ENCODE measurements at places on chromosomes 5 and 9.

GRCh38 chr5:117594166-117594565 lies 1019.5 kb upstream of the SEMA6A start:
- DNase-seq = no peak

- DNase-seq = no peak
Observed at GRCh38 chr5:26023361-26023760, 1015.0 kb downstream of the CDH9 start.

GRCh38 chr5:106020894-106021293 lies 1649.8 kb downstream of the EFNA5 start:
- no peak for DNase-seq

GRCh38 chr9:113461943-113462342 lies 1.6 kb upstream of the RGS3 start:
- no peak for DNase-seq

- DNase-seq = no peak
Observed at GRCh38 chr5:79273341-79273740, 37.4 kb downstream of the JMY start.

- no peak for DNase-seq
Observed at GRCh38 chr5:37520811-37521210, 141.7 kb downstream of the WDR70 start.

- DNase-seq = peak; percentile 39
Observed at GRCh38 chr5:142716963-142717362, 31.1 kb upstream of the FGF1 start.

DNA sequence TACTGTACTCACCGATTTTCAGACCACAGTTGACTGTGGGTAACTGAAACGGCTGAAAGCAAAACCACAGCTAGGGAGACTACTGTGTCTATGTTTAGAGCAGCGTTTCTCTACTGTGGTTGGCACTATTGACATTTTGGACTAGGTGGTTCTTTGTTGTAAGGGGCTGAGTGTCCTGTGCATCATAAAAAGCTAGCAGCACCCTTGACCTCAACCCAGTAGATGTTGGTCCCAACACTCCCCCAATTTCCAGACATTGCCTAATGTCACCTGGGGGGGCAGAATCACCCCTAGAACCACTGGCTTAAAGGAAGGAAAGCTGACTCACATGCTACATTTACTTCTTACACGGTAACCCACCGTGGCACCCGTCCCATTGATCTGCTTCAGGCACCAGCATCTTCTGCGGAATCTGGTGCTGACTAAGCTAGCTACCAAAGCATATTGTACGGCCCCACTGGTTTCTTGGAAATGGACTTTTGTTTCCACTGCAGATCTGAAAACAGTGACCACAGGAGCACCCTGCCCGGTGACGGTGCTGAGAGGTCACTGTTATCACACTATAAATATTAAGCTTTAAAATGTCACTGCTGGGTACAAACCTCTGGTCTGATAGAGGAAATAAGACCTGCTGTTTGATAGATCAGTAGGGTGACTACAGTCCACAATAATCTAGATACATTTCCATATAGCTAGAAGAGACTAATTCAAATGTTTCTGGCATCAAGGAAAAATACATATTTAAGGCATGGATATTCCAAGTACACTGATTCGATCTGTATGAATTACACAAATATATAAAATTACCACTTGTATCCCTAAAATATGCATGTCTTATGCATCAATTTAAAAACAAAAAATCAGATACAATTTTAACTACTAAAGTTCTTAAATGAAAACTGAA lies 151.4 kb downstream of the HSD17B3 start:
- no peak for DNase-seq

DNA sequence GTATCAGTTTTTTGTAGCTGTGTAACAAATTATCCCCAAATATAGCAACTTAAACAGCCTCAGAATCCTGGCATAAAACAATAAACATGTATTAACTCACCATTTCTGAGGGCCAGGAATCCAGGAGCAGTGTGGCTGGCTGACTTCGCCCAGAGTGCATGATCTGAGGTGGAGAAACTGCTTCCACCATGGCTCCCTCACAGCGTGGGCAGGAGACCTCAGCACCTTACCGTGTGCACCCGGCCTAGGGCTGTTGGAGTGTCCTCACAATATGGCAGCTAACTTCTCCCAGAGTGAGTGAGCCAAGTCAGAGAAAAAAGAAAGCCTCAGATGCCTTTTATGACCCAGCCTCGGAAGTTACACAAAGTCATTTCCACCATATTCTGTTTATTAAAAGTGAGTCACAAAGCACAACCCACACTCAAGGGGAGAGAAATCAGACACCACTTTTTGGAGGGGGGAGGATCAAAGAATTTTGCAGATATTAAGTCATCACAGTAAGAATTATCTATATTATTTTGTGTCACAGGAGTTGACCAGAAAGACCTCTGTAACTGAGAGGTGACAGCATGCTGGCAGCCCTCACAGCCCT lies 59.6 kb downstream of the TSTD2 start:
- DNase-seq = no peak

DNA sequence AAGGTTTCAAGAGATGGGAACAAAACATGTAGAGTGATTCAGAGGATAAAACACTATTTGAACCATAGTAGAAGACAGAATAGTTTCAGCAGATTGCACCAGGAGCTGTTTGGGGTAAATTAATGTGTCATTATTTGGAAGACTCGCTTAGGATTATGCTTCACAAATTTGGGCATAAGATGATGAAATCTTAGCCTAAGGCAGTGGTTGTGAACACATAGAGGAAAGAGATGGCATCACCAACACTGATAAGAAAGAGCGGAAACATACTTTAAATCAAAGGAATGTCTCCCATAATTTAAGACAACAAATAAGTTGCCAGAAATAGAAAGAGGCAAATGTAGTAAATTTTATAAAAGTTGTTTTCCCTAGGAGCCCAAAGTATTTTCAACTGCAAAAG lies 66.1 kb upstream of the TBCA start:
- DNase-seq = no peak

GRCh38 chr9:87850391-87850790 lies 32.3 kb upstream of the SPATA31E1 start:
- no peak for DNase-seq

DNA sequence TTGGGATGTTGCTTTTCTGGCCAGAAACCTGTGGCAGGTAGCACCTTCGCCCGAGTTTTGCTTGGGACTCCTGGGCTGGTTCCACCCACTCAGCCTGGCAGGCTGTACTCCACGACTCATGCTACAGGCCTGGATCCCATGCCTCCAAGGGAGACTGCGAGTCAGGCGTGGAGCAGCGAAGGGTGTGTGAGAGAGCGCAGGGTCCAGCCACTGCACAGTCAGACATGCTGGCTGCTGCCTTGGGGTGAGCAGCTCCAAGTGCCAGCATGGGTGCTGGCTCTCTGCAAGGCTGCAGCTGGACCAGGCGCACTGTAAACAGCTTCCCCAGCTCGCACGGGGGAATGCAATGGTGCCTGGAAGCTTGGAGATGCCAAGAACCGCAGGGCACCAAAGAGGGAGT lies 249.6 kb upstream of the EDIL3 start:
- DNase-seq = no peak

GRCh38 chr5:178730940-178731265 lies 444 bp upstream of the ZNF354A start:
- DNase-seq = no peak

- DNase-seq = no peak
Observed at GRCh38 chr5:180080486-180081280, 9.1 kb upstream of the RNF130 start.

GRCh38 chr9:126419475-126419874 lies 92.8 kb downstream of the MVB12B start:
- no peak for DNase-seq

- peak; percentile 55 for DNase-seq
Observed at GRCh38 chr9:129166623-129167557, 11.2 kb downstream of the IER5L start.

- no peak for DNase-seq
Observed at GRCh38 chr9:99681113-99681512, 140.6 kb upstream of the NR4A3 start.

GRCh38 chr5:124660229-124661093 lies 86.0 kb downstream of the ZNF608 start:
- DNase-seq = peak; percentile 30

DNA sequence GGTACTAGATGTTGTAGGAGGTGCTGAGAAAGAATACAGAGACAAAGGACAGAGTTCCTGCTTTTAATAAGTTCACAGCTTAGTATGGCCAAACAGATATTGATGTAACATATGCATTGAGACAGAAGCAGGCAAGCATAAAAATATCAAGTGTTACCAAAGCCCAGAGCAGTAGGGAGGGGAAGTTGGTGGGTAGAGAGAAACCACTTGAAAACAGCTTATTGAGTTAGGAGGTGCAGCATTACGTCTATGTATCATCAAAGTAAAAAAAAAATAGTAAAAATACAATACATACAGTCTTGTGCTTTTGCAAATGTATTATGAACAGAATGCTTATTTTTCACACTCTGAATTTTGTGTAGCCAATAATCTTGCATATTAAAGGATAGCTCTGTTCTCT lies 441.8 kb upstream of the SGCD start:
- no peak for DNase-seq

DNA sequence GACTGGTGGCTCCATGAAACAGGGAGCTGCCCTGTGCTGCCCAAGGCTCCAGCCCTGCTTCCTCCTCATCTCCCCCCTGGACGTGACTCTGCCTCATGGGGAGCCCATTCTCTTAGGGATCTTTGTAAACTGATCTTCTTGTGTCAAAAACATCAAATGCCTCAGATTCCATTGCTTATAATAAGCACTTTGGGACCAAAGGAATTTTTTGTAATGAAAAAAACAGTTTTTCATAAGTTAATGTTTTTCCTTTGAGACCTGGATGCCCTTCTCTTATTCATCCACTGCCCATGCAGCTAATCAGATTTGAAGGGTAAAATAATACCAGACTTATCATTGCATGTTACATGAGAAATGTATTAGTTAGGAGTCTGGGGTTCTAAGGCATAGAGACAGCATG lies 41.7 kb downstream of the PALM2AKAP2 start:
- DNase-seq = no peak

- no peak for DNase-seq
Observed at GRCh38 chr9:105639936-105640335, 22.3 kb upstream of the TAL2 start.

Measured in right kidney (tissue), 9 donors.